Mesangial cell (primary cell): ENCODE measurements at places on chromosomes 3 and 15. TPM values are rescaled to one million over a fixed set of nuclear protein-coding genes. Genes with fewer than 3 reads are reported as not detected.

The GPR15 gene
- total RNA-seq = not detected in 2 replicates

The ICE2 gene
- 15.3 and 22.3 TPM in 2 replicates for total RNA-seq

The GREM1 gene
- total RNA-seq = 55.8 and 78.7 TPM in 2 replicates

The SLCO2A1 gene
- total RNA-seq = 0.33 and 2.4 TPM in 2 replicates

The CD276 gene
- total RNA-seq = 202 and 236 TPM in 2 replicates

The UBA7 gene
- 7.0 and 22.6 TPM in 2 replicates for total RNA-seq

The MORC1 gene
- total RNA-seq = not detected in 2 replicates

The CHST13 gene
- 0.16 and 0.63 TPM in 2 replicates for total RNA-seq

The APOD gene
- total RNA-seq = not detected in 2 replicates

The NOX5 gene
- 0.16 and 1.1 TPM in 2 replicates for total RNA-seq

The CCNL1 gene
- total RNA-seq = 37.3 and 50.2 TPM in 2 replicates

The TP63 gene
- total RNA-seq = 0.25 TPM in 1 of 2 replicates, not detected in the other

The LINGO1 gene
- total RNA-seq = 0.16 and 0.76 TPM in 2 replicates

The MYH15 gene
- total RNA-seq = under 0.01 TPM in 2 replicates

The C3orf85 gene
- total RNA-seq = not detected in 2 replicates

The MTMR10 gene
- total RNA-seq = 9.8 and 23.5 TPM in 2 replicates

The P2RY13 gene
- total RNA-seq = not detected in 2 replicates

The DLL4 gene
- 0.13 TPM in 1 of 2 replicates, not detected in the other for total RNA-seq

The CLPX gene
- total RNA-seq = 15.3 and 15.8 TPM in 2 replicates

The GATA2 gene
- total RNA-seq = 2.1 and 4.1 TPM in 2 replicates

The MOBP gene
- total RNA-seq = not detected in 2 replicates

The LDHAL6B gene
- total RNA-seq = not detected in 2 replicates

The KIF7 gene
- 6.8 and 10.0 TPM in 2 replicates for total RNA-seq

The NR1I2 gene
- under 0.01 and 0.16 TPM in 2 replicates for total RNA-seq
